Renal cortex interstitium (tissue), 15 donors: ENCODE measurements at places on chromosomes 1 and 21. TPM values are rescaled to one million over a fixed set of nuclear protein-coding genes. Genes with fewer than 3 reads are reported as not detected.

GRCh38 chr1:167635156-167635648 is 5.2 kb downstream of the RCSD1 start:
- no peak for DNase-seq

DNA sequence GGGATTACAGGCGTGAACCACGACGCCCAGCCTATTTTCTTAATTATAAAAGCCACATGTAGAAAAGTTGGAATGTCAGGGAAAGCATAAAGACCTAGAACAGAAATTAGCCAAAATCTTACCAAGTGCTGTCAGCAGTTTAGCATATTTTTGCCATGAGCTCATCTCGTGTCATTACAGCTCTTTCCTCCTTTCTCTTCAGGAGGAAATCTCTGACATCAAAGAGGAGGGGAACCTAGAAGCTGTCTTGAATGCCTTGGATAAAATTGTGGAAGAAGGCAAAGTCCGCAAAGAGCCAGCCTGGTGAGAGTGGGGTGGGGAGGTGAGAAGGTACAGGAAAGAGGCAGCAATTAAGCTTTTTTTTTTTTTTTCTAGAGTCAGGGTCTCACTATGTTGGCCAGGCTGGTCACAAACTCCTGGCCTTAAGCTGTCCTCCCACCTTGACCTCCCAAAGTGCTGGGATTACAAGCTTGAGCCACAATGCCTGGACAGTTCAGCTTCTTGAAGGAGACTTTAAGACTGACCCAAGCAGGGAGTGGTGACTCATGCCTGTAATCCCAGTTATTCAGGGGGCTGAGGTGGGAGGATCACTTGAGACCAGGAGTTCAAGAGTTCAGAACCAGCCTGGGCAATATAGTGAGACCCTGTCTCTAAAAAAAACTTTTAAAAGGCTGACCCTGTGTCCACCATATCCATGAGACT is 8.4 kb upstream of the BGLAP start:
- no peak for DNase-seq

DNA sequence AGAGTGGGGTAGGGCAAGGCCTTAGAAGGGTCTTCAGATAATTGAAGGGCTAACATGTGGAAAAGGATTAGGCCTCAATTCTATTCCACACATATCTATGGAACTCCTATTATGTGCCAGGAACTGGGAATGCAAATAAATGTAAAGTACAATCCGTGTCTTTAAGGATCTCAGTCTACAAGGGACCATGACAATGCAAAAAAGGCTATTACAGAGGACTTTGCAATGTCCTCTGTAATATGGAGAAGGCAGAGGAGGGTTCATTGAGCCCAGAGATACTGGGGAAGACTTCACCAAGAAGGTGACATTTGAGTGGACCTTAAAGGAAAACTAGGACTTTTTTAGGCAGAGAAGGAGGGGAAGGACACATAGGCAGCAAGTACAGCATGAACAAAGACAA is 4.5 kb upstream of the SCMH1 start:
- no peak for DNase-seq

GRCh38 chr1:216997069-216997468 is 273.8 kb upstream of the ESRRG start:
- DNase-seq: no peak

The PRDM16 gene
- 7.3 TPM for polyA plus RNA-seq
